Left lobe of liver (tissue), 2 donors: ENCODE measurements at places on chromosomes 1 and 21. TPM values are rescaled to one million over a fixed set of nuclear protein-coding genes. Genes with fewer than 3 reads are reported as not detected.

HMGCS2 gene
- total RNA-seq = 867 TPM

ATP1A4 gene
- not detected for total RNA-seq

KISS1 gene
- total RNA-seq = 0.63 TPM

TEDDM1 gene
- not detected for total RNA-seq

APOBEC4 gene
- not detected for total RNA-seq

GUCA2B gene
- total RNA-seq = 0.53 TPM

RHBG gene
- 2.8 TPM for total RNA-seq

MTARC1 gene
- 77.4 TPM for total RNA-seq

SSX2IP gene
- 15.8 TPM for total RNA-seq
